ENCODE measurements at places on chromosomes 5 and 9.

DNA sequence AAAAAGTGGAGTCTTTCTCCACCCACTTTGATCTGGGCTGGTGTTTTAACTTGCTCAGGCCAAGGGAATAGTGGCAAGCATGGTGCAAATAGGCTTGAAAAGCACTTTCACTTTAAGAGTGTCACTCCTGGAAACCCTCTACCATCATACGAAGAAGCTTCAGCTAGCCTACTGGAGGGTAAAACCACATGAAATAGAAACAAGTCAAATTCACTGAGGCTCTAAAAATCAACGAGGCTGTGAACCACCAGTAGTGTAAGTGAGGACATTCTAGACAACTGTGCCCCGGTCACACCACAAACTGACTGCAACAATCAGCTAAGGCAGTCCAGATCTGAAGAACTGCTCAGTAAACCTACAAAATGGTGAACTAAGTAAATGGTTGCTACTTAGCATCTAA is 2366.3 kb upstream of the C9orf72 start:
- no peak for DNase-seq

DNA sequence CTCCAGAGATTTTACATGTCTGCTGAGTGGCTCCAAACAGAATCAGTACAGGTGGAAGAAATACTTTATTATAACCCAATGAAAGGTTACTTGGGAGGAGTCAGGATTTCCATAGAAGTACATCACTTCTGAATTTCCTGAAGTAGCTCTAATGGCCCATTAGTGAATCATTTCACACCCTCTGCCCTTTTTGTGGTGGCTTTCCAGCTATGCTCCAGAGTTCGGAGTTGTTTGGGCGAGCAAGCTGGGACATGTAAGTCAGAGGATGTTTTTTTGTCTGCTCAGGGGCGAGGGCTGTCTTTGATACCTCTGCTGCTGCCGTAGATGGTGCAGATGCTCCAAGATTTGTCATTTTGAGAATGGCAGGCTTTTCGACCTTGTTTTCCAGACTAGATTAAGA is 226.1 kb downstream of the GOLPH3 start:
- DNase-seq = no peak

GRCh38 chr5:103901885-103902284 is 339.3 kb upstream of the NUDT12 start:
- no peak for DNase-seq

GRCh38 chr9:83144492-83144891 is 81.5 kb upstream of the RASEF start:
- no peak for DNase-seq

GRCh38 chr5:168041583-168041982 is 249.9 kb upstream of the WWC1 start:
- no peak for DNase-seq

DNA sequence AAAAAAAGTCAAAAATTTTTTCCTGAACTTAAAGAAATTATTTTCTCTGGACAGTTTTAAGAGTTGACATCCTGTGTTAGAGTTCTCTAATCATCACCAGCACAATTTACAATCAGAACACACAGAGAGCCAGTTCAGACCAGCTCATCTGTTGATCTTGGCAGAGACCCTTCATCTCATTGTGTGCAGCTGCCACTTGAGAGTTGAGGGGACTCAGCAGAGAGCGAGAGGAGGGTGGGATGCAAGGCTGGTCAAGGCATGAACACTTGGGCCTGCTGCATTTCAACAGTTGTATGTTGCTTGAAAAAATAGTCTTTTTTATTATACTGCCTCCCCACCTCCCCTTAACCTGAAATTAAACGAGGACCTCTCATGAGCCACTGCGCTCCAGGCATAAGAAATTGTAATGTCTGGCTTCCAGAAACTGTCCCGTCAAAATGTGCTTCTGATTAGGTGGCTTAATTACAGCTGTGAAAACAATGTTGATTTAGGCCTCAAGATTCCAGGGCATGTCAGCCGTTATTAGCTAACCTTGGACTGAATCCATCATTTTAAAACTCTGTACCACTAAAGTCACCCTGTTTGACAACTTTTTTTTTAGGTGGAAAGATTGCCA is 383.6 kb downstream of the CCDC171 start:
- DNase-seq = no peak

DNA sequence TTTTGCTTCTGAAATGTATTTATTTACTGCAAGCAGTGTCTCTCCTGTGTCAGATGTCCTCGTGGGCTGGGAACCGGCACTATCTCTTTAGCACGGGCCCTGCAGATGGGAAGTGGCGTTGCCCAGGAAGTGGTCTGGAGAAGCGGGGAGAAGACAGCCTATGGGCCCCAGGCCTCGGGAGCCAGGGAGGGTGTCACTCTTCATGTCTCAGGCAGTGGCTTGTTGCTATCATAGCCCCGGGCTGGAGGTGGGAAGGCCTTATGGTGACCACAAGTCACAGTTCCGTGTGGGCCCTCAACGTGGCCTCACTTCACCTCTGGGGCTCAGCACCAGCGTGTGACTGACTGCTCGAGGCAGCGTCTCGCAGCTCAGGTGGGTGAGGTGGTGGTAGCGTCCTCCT is 41.4 kb downstream of the SYK start:
- no peak for DNase-seq

- no peak for DNase-seq
These were observed 139.8 kb downstream of the KCNIP1 start for GRCh38 chr5:170643591-170643990.

DNA sequence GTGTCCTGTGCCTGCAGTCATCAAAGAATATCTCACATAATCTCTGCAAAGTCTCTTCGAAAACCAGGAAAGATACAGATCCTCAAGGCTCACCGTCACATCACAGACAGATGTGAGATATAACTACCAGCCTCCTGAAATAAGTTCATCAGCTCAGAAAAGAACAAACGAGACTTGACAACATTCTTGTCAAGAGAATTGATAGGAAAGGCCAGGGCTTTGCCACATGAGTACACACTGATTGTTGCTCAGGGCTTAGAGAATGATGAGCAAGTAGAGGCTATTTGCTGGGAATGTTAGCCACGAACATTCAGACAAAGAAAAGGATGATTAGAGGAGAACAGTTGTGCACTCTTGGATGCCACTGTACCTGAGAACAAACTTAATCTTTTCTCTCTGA is 535.1 kb downstream of the ELAVL2 start:
- DNase-seq = no peak

DNA sequence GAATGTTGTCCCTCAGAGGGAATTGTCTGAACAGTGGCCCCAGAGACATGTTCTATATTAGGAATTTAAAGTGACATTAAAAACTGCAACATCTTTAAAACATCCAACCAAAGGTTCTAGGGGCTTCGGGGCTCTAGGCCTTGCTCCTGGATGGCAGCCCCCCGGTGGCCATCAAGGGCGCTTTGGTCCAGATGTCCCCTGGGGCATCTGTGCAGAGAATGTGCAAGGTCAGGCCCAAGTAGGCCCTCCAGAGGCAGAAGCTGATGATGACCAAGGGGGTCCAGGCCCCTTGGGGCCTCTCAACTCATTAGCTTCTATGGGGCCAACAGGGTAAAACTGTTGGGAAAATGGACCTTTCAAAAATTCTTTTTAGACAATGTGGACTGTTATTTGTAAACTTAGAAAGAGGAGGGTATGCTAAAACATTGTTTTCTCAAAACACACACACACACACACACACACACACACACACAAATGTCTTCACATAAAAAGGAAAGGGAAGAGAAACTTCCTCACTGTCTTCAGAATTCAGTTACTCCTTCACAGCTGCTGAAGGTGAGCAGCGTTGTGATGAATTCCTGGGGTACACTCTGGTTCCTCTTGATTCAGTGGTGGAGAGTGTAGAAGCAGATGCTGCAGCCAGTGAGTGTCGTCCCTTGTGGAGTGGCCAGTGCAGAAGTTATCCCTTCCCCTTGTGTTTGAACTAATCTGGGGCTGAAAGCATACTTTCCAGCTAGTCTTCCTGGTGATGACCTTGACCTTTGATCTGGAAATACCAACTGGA is 125.2 kb downstream of the WDR41 start:
- no peak for DNase-seq

GRCh38 chr9:89853161-89853560 is 248.3 kb downstream of the GADD45G start:
- no peak for DNase-seq

- DNase-seq = peak; percentile 47
These were observed 61.7 kb downstream of the MRPL36 start for GRCh38 chr5:1737790-1738405.

DNA sequence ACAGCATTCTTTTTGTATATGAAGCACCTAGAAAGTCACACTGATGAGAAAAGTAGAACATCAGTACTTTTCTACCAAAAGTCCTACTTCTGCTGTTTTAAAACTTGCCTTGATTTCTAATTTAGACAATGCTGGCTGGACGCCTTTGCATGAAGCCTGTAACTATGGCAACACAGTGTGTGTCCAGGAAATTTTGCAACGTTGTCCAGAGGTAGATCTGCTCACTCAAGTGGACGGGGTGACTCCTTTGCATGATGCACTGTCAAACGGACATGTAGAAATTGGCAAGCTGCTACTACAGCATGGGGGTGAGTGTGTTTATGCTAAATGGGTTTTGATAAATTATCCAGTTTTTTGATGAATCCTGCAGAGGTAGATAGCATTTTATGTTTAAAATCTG is 73.5 kb downstream of the SLF1 start:
- DNase-seq = no peak

DNA sequence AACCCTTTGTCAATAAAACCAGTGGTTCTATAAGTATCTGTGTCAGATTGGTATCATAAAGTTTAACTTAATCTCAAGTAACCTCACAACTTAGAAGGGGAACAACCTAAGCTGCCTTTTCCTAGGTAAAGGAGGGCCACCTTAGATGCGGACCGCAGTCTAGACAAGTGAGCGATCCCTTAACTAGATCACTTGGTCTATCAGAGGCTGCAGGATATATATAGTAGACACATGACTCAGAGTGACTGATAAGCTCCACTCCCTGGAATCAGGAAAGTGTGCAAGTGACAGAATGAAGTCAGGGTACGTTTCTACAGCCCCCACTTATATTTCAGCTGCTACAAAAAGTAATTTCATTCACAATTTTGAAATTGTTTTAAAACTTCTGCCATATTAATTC is 7.4 kb downstream of the REEP5 start:
- peak; percentile 27 for DNase-seq

DNA sequence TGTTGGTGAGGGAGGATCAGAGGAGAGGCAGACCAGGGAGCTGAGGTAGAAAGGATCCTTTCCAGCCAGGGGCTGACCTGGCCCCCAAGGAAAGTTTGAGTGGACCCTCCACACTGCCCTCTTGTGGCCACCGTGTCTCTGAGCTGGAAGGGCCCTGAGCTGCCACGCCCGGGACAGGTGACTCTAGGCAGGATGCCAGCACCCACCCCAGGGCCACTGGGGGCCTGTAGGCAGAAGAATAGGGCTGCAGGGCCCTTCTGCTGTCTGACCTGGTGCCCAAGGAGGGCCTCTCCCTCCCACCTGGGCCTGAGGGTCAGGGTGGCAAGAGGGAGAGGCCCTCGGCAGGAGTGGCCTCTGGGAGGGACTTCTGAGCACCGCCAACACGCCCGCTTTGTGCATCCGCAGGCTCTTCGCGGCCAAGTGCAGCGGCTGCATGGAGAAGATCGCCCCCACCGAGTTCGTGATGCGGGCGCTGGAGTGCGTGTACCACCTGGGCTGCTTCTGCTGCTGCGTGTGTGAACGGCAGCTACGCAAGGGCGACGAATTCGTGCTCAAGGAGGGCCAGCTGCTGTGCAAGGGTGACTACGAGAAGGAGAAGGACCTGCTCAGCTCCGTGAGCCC is 76.8 kb downstream of the LMX1B start:
- DNase-seq = no peak

GRCh38 chr5:41748631-41749030 is 121.6 kb downstream of the OXCT1 start:
- DNase-seq = no peak

- no peak for DNase-seq
These were observed 1088.5 kb upstream of the CDH6 start for GRCh38 chr5:30104872-30105596.

GRCh38 chr5:139446956-139447779 is 7.8 kb upstream of the DNAJC18 start:
- DNase-seq = no peak
